ENCODE measurements at places on chromosomes 6 and 20. TPM values are rescaled to one million over a fixed set of nuclear protein-coding genes. Genes with fewer than 3 reads are reported as not detected.

- no peak for DNase-seq
- H3K27me3 ChIP-seq, result peaks cover 7% of the 10 kb centered on the region
- peak overlapping the region; percentile 84 for H3K4me3 ChIP-seq
- peak overlapping the region; percentile 88 for H3K27ac ChIP-seq
- H3K36me3 ChIP-seq, result peaks cover 28% of the 10 kb centered on the region
- H3K4me1 ChIP-seq, result peaks cover 31% of the 10 kb centered on the region
Observed at GRCh38 chr6:52994031-52994838, 849 bp downstream of the GSTA4 start.

GRCh38 chr6:34543421-34543820 lies 12.7 kb downstream of the SPDEF start:
- H3K36me3 ChIP-seq, result no peaks in the 10 kb centered on the region
- peaks cover 39% of the 10 kb centered on the region for H3K4me1 ChIP-seq
- H3K27me3 ChIP-seq, result no peaks in the 10 kb centered on the region
- no peak for DNase-seq
- H3K4me3 ChIP-seq, result no peak overlapping the region
- no peak overlapping the region for H3K27ac ChIP-seq

- no peak overlapping the region for H3K4me3 ChIP-seq
- no peak for DNase-seq
- H3K27ac ChIP-seq, result no peak overlapping the region
- H3K27me3 ChIP-seq, result no peaks in the 10 kb centered on the region
- H3K36me3 ChIP-seq, result no peaks in the 10 kb centered on the region
Observed at GRCh38 chr6:81636930-81637568, 115.4 kb downstream of the TENT5A start.

- no peaks in the 10 kb centered on the region for H3K36me3 ChIP-seq
- no peak for DNase-seq
- H3K4me3 ChIP-seq, result peak overlapping the region; percentile 8
- peaks cover 47% of the 10 kb centered on the region for H3K4me1 ChIP-seq
- no peaks in the 10 kb centered on the region for H3K27me3 ChIP-seq
Observed at GRCh38 chr6:109515781-109516409, 32.9 kb upstream of the ZBTB24 start.

DNA sequence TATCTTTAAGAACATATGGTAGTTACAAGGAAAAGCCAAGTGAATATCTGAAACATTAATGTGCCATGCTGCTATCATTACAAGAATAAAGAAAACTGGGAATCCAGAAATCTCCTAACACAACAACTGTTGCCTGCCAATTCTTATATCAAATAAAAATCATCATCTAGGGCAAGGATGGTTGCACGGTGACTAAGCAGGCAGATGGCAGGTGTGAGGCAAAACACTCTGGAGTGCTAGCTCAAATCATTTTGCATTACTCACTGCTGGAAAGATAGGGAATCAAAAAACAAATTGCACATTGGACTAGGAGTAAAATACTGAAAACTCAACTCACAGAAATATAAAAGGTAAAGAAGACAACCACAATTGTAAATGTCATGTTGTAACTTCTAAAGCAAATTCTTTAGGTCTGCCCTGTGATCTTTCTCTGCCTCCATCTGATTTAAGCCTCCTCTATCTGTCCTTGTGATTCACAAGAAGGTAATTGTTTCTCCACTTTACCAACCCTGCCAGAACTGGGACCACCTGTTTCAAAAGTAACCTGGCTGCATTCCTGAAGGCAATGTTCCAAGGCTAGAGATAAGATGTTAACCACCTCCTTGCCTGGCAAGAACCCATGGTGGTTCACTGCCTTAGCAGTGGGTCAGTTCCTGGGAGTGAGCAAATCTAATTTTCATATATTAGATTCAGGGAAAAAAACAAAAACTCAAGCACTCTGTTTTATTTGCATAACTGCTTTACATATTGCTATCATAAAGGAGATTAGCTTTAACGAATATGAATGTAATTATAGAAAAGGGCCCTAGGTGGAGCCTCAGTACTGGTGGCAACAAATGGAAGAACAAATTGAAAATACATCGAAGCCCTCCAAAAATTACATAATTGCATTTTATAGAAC lies 33.1 kb upstream of the LCA5 start:
- peak overlapping the region; percentile 98 for H3K27ac ChIP-seq
- DNase-seq, result peak; percentile 87
- H3K4me3 ChIP-seq, result peak overlapping the region; percentile 37
- H3K36me3 ChIP-seq, result peaks cover 8% of the 10 kb centered on the region

DNA sequence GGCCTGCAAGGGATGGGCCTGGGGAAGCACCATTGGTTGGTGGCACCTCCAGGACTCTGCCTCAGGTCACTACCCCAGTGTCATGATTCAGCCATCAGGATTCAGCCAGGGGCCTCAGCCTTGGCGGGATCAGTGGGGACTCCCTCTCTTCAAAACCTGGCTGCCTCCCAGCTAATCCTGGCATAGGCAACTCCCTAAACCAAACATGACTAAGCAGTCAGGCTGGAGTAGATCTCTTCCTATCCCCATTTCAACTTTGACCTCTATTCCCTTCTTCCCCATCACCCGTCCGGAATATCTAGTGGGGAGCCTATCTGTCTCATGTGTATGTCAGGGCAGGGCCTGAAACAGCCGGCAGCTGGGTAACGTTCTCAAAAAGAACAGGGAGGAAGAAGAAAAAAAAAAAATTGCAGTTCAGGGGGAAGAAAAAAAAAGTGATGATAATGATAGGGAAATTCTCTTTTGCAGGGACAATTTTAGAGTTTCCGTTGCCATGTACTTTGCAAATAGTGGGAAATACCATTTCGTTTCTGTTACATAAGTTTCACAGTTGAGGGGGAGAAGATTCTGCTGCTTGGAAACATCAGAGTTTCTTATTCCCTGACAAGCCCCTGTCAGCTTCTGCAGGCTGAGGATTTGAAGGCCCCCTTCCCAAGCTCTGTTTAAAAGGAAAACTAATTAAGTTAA lies 4.1 kb upstream of the PREX1 start:
- H3K4me1 ChIP-seq, result peaks cover 14% of the 10 kb centered on the region
- H3K36me3 ChIP-seq, result peaks cover 7% of the 10 kb centered on the region
- no peak overlapping the region for H3K27ac ChIP-seq

F13A1 gene
- total RNA-seq, result not detected

NNAT gene
- not detected for total RNA-seq

LPIN3 gene
- total RNA-seq, result 23.5 TPM

All from Calu3 (cell line).